ENCODE measurements at places on chromosomes 2 and 18.

DNA sequence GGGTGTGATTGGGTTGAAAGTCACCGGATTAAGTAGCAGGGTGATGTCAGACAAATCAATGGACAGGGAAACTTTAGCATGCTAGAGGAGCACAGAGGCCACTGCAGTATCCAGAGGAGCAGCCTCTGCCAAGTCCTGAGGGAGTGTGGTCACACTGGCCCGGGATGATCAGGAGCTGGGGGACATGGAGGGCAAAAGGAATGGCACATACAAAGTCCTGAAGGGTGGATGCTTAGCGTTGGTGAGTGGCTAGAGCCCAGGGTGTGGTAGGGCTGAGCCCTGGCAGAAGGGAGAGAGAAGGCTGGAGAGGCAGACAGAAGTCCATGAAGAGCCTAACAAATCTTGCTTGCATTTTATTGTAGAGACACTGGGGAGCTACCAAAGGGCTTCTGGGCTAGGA lies 58.9 kb downstream of the RHBDD1 start:
- no peak for DNase-seq

- no peak for DNase-seq
These were observed 62.2 kb downstream of the EDAR start for GRCh38 chr2:108926561-108927380.

DNA sequence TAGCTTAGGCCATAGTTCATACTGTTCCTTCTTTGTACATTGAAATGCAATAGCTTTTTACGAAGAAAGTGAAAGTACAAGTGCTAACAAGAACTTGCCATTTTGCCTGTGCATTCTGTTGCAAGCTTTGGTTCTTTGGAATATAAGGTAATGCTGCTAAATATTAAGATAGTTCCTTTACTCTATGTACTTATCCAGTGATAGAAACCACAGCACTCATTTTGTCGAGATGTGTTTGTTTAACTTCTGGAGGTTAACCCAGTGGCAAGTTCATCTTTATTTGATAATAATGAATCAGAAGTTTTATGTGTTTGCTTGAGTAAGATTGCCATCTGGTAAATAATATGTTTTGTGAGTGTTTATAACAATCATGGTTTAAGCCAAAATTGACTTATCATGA lies 373.1 kb upstream of the FANCL start:
- DNase-seq = no peak

- DNase-seq = no peak
These were observed 11.7 kb upstream of the NCL start for GRCh38 chr2:231475965-231476364.

GRCh38 chr2:207227062-207227748 lies 61.5 kb upstream of the KLF7 start:
- DNase-seq = no peak

DNA sequence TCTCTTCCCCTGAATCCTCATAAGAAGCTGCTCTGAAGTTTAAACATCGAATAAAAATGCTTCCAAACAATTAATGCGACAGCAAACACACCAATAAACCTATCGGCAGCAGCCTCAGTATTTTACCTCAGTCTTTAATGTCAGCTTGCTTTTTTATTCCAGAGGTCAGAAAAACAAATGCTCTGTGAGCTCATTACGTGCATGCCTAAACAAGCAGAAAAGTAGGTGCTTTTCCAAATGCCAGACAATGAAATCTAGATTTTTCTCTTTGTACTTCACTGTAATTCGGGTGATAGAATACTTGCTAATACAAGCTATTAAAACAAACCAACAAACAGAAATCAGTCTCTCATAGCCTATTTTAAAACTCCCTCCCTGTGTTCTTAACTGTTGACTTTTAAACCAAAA lies 381.5 kb downstream of the NRXN1 start:
- DNase-seq = no peak

- no peak for DNase-seq
These were observed 61.6 kb downstream of the MEP1B start for GRCh38 chr18:32251466-32251865.

GRCh38 chr18:48002933-48003365 lies 72.5 kb upstream of the SMAD2 start:
- no peak for DNase-seq

GRCh38 chr2:74099271-74099670 lies 48.4 kb downstream of the BOLA3 start:
- DNase-seq = no peak

- no peak for DNase-seq
These were observed 31.8 kb downstream of the SERPINB5 start for GRCh38 chr18:63508596-63508995.

- no peak for DNase-seq
These were observed 258.8 kb upstream of the NRXN1 start for GRCh38 chr2:51290725-51291124.

GRCh38 chr2:35821675-35822074 lies 533.9 kb upstream of the CRIM1 start:
- no peak for DNase-seq

DNA sequence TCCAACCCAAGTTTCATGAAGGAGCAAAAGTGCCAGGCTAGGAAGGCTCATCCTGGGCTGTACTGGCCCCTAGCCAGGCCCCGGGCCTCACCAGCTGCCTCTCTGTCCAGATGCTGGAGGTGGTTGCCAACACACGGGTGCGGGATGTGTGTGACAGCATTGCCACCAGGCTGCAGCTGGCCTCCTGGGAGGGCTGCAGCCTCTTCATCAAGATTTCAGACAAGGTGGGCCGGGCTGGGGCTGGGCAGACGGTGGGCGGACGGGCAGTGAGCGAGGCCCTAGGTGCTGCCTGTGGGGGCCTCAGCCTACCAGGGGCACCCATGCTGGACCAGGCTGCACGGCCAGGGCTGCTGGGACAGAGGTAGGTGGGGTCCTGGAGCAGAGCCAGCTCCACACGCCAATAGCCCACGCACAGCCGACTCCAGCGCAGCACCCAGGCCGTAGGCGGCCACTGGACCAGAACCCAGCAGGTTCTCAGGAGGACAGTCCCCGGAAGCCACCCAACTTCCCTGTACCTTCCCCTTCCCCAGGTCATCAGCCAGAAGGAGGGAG lies 11.8 kb upstream of the GPR17 start:
- no peak for DNase-seq

DNA sequence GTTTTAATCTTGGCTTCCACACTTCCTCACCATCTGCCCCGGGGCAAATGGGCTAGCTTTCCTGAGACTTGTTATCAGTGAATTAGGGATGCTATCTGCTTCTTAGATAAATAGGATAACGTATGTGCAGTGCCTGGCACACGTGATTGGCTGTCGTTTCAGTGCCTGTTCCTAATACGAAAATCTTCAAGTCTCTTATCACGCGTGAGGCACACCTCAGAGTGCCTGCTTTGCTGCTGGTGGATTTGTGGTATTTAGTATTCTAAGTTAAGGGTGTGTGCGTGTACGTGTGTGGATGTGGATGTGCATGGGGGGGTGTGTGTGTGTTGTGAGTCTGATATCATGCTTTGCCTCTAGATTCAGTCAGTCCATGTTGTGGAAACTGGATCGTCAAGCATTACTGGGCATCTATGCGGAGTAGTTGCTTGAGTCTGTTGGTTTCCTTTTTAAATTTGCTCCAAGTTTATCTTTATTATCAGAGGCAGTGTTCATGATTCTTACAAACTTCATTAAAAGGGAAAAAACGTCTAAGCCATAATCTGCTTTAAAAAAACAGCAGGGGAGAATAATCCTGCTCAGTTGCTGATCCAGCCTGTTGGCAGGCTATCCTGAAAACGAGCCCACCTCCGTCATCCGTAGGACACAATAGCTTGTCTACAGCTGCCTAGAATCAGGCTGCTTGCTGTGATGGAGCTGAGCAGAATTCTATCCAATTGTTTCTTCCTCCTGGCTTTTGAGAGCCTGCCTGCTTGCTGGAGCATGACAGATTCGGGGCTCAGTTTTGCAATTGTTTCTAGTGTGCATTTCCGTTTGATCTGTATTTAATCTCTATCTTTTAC lies 6.6 kb downstream of the SH3RF3 start:
- no peak for DNase-seq

- no peak for DNase-seq
These were observed 4.7 kb upstream of the CAPN10 start for GRCh38 chr2:240581811-240582210.

DNA sequence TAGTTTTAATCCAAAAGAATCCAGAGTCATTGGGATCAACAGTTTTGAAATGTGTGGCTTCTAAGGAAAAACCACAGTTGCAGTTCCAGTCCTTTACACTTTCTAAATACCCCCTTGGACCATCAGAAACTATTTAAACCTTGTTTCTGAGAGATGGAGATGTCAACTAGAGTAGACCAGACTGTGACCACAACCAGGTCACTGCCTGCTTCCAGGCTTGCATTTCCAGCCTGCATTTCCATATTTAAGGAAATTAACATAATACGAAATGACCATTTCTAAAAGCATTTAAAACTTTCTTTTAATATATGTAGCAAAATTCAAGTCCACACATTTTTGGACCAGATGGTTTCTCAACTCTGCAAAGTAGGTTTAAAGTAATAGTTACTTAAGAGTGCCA lies 38.4 kb downstream of the ADD2 start:
- no peak for DNase-seq

- no peak for DNase-seq
These were observed 109.2 kb upstream of the THOC1 start for GRCh38 chr18:377088-377487.

- DNase-seq = no peak
These were observed 29.1 kb upstream of the ZC3H15 start for GRCh38 chr2:186456941-186457340.

- no peak for DNase-seq
These were observed 137.6 kb upstream of the HNMT start for GRCh38 chr2:137826373-137827372.

- no peak for DNase-seq
These were observed 169.4 kb downstream of the SMAD7 start for GRCh38 chr18:48781163-48781987.

Measured in memory B cell (primary cell).